ENCODE measurements at places on chromosomes 5 and 9. TPM values are rescaled to one million over a fixed set of nuclear protein-coding genes. Genes with fewer than 3 reads are reported as not detected.

- no peak for DNase-seq
Observed at GRCh38 chr5:93307557-93307956, 273.5 kb downstream of the NR2F1-AS1 start.

Gene WDR31
- total RNA-seq, result 2.1 TPM

DNA sequence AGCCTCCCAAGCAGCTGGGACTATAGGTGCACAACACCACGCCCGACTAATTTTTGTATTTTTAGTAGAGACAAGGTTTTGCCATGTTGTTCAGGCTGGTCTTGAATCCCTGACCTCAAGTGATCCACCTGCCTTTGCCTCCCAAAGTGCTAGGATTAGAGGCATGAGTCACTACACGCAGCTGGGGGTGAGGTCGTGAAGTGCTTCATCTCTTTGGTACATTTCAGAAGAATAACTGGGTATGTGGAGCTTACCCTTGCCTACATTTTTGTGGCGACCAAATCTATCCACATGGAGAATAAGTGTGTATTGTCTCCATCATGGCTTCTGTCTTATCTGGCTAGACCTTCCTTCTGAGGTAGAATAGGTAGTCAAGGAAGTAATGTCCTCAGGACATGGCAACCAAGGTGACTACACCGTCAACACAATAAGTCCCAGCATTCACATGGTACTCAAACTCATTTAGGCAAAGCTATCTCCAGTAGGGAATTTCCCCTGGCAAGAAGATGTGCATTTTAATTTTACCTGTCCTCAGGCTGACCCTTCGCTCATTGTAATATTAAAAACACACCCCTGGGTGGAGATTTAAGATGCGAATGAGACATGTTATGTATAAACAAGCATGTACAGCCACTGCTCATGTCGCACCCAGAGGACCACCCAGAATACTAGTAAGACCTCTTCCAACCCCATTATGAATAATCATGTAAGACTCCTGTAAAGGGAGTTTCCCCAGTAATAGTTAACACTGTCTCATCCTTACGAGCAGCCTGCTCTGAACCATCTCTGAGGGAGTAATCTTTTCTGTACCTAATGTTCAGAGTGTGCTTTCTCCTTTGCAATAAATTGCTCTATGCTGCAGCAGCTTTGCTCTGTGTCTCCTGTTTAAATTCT lies 1173.2 kb downstream of the TAF11L14 start:
- DNase-seq, result no peak

Gene NAIF1
- total RNA-seq, result 4.1 TPM

- no peak for DNase-seq
Observed at GRCh38 chr5:35240892-35241291, 10.6 kb upstream of the PRLR start.

- DNase-seq, result no peak
Observed at GRCh38 chr5:52798938-52799337, 11.2 kb downstream of the ITGA1 start.

- DNase-seq, result no peak
Observed at GRCh38 chr5:4647955-4648354, 492.2 kb upstream of the ADAMTS16 start.

Gene CATSPER3
- 0.69 TPM for total RNA-seq

Data from ovary (tissue), 10 donors.